ENCODE measurements at places on chromosomes 1 and 21.

DNA sequence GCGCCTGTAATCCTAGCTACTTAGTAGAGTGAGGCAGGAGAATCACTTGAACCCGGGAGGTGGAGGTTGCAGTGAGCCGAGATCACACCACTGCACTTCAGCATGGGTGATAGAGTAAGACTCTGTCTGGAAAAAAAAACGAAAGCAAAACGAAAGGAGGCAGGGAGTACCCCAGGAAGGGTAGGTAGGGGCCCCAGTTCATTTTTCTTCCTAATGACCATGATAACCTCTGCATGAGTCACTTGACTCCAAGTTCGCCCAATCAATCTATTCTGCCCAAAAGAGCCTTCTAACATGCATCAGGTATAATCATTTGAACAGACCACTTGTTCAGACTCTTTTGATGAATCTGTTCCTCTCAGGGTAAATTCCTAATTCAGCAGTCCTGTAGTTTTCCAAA is 13.2 kb upstream of the TMEM201 start:
- DNase-seq = no peak

GRCh38 chr1:100009458-100009857 is 39.7 kb downstream of the SLC35A3 start:
- no peak for DNase-seq

GRCh38 chr1:66489151-66489550 is 44.8 kb upstream of the SGIP1 start:
- peak; percentile 26 for DNase-seq

DNA sequence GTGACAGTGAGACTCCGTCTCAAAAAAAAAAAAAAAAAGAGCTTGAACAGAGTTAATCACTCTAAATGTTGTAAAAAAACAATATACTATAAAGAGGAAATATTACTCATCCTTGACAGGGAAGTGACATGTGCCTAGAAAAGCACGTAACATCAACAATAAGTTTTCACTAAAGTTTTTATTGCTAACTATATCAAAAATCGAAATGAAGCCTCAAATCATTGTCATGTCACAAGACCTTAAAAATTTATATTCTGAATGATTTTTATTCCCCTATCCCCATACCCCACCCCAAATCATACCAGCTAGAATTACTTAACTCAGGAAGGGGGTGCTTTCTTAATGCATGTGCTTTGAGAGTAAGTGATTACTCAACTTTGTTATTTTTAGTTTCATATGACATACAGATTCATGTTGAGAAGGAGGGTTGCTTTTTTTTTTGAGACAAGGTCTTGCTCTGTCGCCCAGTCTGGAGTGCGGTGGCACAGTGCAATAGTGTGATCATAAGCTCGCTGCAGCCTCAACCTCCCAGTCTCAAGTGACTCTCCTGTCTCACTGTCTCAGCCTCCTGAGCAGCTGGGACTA is 53.6 kb upstream of the MUTYH start:
- no peak for DNase-seq

DNA sequence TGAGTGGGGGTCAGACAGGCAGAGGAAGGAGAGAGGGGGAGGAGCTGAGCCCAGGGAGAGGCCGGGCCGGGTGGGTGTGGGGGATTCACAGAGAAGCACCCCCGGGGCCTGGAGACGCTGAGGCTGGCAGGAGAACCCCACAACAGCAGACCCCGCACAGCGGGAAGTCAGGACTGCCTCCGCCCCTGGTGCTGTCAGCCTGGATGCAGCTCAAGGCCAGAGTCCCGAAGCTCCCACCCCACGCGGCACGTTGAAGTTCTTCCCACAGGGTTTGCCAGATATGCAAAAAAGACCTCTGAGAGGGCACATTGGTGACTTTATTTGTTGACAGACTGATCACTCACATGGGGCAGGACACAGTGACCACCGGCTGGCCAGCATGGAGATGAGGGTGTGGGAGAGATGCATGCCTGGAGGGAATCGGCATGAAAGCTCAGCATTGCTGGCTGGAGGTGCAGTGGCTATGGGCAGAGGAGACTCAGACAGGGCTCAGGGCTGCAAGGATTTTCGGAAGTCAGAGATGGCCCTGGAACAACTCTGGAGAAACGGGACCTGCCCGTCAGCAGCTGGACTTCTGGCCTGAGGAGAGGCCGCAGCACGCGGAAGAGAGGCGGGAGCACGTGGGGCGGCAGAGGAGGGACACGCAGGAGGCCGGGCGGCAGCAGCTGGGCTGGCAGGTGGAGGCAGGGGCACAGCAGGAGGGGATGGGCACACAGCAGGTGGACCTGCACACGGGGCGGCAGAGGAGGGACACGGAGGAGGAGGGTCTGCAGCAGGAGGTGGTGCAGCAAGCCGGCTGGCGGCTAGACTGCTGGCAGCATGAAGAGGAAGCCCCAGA is 885 bp downstream of the KRTAP10-3 start:
- no peak for DNase-seq

Data from Daoy (cell line).